ENCODE measurements at places on chromosomes 2 and 18. TPM values are rescaled to one million over a fixed set of nuclear protein-coding genes. Genes with fewer than 3 reads are reported as not detected.
A peak's percentile ranks its signal among the peaks of the same experiment; 100 is the strongest.

DNA sequence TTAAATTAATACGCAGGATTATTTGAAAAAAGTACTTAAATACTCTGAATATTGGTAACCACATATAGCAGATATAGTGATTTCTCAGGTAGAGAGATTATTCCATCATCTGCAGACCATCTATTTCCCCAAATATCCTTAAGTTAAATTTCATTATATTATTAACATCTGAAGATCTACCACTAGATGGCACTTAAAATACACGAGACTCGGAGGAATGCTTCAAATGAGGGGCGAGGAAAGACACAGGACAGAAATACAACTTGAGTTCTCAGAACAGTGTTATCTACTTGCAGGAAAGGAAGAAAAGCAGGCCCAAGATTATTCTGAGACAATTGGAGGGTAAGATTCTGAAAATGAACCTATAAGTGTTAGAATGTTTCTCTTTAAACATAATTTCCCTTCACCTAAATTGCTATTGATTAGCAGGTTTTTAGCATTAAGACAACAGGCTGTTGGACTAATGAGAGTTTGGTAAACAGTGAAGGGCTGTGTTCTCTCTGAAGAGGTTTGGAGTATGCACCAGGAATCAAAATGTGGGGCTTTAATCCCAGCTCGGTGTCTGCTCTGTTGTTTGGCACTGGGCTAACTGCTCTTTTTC lies 76.9 kb upstream of the GCFC2 start:
- DNase-seq = peak; percentile 79

- no peak for DNase-seq
Observed at GRCh38 chr2:38265461-38265860, 111.6 kb downstream of the ATL2 start.

DNA sequence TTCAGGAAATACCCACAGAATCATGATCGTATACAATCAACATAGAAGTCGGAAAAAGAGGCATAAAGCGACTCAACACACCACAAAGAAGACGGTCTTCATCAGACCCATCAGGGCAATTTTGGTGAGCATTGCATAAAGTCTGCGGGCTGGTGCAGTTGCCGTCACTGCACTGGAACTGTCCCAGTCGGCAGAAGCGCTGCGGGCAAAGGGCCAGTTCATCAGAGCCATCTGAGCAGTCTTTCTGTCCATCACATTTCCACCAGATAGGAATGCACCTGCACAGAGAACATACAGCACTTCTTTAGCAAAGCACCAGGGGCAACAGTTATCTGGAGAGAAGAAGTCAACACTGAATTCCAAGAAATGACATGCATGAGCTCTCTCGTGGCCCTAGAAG lies 105.7 kb downstream of the DHRS9 start:
- no peak for DNase-seq

DNA sequence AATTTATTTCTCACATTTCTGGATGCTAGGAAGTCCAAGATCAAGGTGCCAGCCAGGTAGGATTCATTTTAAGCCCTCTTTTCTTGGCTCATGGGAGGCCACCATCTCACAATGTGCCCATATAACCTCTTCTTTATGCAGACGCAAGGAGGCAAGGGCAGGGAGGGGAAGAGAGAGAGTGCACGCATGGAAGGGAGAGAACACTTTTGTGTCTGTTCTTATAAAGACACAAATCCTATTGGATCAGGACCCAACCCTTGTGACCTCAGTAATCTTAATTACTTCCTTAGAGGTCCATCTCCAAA lies 32.5 kb downstream of the CMPK2 start:
- no peak for DNase-seq

DNA sequence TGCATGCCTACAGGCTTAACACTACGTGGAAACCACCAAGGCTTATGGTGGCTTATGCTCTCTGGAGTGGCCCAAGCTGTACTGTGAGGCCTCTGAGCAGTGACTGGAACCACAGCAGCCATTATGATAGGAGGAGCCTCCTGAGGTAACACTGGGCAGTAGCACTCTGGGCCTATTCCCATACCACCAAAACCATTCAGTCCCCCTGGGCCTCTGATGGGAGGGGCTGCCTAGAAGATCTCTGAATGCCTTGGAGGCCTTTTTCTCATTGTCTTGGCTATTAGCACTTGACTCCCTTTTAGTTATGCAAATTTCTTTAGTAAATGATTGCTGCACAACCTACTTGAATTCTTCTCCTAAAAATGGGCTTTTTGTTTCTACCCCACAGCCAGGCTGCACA lies 985.0 kb downstream of the DPP10 start:
- DNase-seq = peak; percentile 47

TTN gene
- 8.3 TPM for total RNA-seq

DNA sequence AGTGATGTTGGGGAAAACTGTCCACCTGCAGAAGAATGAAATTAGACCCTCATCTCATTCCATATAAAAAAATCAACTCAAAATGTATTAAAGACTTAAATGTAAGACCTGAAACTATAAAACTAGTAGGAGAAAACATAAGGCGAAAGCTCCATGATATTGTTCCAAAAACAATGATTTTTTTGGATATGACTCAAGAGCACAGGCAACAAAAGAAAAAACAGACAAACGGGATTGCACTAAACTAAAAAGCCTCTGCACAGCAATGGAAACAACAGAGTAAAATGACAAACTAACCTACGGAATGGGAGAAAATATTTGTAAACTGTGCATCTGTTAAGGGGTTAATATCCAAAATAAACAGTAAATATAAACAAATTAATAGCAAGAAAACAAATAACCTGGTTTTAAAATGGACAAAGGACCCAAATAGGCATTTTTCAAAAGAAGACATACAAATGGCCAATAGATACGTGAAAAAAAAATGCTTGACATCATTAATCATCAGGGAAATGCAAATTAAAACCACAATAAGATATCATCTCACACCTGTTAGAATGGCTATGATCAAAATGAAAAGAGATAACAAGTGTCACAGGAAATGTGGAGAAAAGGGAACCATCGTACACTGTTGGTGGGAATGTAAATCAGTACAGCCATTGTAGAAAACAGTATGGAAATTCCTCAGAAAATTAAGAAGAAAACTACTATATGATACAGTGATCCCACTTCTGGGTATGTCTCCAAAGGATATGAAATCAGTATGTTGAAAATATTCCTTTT lies 26.6 kb downstream of the LRRFIP1 start:
- DNase-seq = no peak

GRCh38 chr18:8300751-8301410 lies 308.4 kb upstream of the RAB12 start:
- DNase-seq = no peak

CAPN10 gene
- total RNA-seq = 47.0 TPM

DNA sequence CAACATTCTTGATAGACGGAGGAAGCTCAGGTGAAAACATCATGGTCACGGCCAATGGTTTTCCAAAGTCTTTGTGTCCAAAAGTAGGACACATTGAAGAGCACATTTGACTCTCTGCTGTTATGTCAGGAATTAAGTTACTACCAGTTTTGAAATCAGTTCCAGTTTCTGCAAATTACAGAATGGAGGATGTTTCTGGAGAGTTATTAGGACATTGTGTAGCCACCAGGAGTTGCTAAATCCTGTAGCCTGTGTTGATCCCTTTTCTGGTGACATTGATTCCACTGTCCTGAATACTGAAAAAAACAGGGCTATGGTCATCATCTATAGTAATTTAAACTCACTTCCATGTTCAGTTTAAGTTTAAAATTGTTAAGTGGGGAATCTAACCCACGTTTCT lies 15.3 kb downstream of the UPP2 start:
- DNase-seq = no peak

- DNase-seq = no peak
Observed at GRCh38 chr2:120915670-120916069, 180.0 kb downstream of the GLI2 start.

- no peak for DNase-seq
Observed at GRCh38 chr2:237412988-237413776, 782 bp downstream of the COL6A3 start.

- DNase-seq = no peak
Observed at GRCh38 chr2:33212151-33212550, 264.3 kb upstream of the RASGRP3 start.

DNA sequence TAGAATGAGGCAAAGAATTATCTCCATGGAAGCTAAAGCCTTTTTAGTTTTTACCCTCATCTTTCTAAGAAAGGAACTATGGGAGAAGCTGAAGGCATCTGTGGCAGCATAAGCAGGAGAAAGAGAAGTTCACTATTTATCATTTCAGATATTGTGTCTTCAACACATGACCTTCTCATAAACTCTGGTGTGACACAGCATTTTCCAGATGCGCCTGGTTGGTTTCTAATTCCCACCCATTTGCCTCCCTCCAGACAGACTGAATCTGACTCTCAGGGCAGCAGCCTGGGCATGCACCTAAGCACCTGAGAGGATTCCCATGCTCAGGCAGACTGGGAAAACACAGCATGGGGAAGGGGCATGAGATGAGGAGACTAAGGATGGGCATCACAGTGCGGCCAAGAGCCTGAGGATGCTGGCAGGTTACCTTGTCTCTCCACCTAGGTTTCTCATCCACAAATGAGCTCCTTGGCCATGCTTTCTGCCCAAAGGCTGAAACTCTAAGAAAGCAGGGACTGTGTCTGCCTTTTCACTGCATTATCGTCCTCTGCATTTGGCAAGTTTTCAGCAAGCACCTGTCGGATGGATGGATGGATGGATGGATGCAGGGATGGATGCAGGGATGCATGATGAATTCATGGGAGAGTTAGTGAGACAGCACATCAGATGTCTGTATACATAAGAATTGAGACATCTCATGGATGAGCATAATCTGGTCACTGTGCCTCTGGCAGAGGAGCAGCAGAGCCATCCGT lies 28.8 kb upstream of the SULT1C4 start:
- no peak for DNase-seq

- no peak for DNase-seq
Observed at GRCh38 chr2:72027426-72028161, 120.1 kb downstream of the CYP26B1 start.

ZNF638 gene
- 190 TPM for total RNA-seq

GRCh38 chr18:80059945-80060344 lies 25.7 kb downstream of the RBFA start:
- no peak for DNase-seq

SKA1 gene
- 25.1 TPM for total RNA-seq

- no peak for DNase-seq
Observed at GRCh38 chr18:44758861-44759631, 78.4 kb downstream of the SETBP1 start.

DNA sequence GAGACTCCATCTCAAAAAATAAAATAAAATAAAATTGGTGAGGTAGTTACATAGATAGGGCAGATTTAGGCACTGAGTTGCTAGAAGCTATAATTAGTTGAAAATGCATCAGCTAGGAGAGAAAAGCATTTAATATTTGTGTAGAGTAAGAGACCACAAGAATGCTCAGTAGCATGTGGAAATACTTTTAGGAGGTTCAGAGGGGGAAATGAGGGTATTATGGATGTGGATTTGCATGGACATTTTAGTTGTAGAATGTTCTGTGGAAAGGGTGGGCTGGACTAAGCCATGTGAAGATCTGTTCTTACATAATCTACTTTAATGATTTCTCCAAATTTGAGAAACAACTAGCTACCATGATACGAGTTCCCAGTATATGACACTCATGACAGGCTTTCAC lies 95.5 kb downstream of the ATP9B start:
- DNase-seq = no peak

- no peak for DNase-seq
Observed at GRCh38 chr2:11559066-11559785, 25.4 kb downstream of the GREB1 start.

CCDC74A gene
- 47.8 TPM for total RNA-seq

REG1B gene
- total RNA-seq = not detected

GPAT2 gene
- 2.2 TPM for total RNA-seq

DNA sequence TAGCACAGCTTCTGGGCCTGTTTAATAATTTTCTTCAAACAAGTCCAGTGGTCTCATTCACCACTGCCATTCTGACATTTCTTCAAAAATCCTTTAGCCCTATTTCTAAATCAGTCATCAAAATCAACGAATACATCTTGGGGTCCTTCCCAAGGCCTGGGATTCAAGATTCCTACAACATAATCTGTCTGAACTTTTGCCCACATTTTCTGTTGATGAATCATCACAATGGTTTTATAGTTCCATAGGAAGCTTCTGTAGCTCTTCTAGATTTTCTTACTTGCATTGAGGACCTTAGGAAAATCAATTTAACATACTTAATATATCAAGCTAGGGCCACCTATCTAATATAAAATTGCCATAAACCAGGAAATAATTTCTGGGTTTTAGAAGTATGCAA lies 811.8 kb upstream of the ACVR2A start:
- DNase-seq = no peak
